Cerebellar cortex (tissue), 1 donor: ENCODE measurements at places on chromosomes 3 and 15.

- no peak for DNase-seq
These were observed 25.8 kb downstream of the ZPLD1 start for GRCh38 chr3:102460579-102460978.

DNA sequence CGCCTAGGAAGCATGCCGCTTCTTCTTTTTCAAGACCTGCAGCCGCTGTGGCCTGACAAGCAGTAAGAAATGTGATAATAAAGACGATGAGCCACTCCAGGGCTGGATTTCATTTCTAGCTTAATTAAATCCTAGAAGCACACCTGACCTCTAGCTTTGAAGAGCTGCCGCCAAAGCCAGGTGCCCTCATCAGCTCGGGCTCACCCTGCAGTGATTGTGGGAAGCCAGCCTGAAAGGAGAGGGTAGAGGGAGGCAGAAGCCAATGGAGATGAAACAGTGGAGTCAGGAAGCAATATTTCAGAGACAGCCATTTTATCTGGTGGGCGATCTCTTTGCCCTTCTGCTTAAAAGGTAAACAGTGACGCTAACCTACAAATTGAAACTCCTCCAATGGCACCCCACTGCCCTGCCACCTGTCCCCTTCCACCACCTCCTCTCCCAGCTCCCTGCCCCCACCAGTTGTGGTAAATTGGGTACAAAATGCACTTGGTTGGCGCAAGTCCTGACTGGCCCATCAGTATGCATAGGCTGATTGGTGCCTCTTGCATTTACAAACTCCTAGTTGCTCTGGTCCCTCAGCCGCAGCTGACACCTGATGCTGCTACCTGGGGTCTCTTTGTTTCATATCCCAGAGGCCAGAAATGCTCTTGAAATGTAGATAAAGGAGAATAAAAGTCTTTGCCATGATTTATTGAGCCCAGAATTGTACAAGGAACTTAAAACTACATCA, 385.3 kb downstream of the PDCD6IP start:
- DNase-seq: peak; percentile 94

- DNase-seq: no peak
These were observed 73.0 kb downstream of the SPRED1 start for GRCh38 chr15:38325648-38325990.

- DNase-seq: peak; percentile 80
These were observed 3.2 kb downstream of the PTPRG start for GRCh38 chr3:61564395-61565059.

DNA sequence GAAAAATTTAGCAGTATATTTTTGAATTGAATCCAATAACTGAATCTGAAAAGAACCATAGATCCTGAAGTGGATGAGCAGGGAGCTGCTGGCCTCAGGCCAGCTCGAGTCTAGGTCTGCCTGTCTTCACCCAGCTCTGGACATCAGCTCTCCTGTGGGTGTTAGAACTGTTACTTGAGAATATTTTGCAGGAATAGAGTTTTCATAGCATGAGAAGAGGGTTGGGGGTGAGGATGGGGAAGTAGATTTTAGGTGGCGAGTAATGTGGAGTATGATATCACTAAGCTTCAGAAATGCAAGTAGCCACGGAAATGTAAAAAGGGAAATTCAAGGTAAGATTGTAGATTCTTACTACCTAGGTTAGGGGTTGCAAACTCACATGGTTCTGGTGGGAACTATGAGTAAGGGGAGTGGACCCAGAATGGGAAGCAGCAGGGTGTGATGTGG, 6.2 kb downstream of the RAB8B start:
- DNase-seq: no peak

DNA sequence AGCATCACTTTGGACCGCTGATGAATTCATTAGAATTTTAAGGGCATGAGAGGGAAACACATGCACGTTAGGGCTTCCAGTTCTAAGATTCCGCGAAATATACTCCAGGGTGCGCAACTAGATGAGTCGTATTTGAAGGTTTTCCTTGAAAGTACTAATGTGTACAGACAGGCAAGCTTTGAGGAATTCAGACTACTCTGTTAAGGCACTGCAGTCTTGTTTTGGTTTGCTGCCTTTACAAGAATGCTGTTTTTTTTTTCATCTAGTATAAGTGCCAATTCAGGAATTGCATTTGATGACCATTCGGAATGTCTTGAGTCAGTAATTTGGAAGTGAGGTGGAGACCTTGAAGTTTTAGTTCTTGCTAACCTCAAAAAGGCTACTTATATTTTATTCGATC, 19.1 kb downstream of the TRNT1 start:
- no peak for DNase-seq

- DNase-seq: no peak
These were observed 334.8 kb downstream of the LPP start for GRCh38 chr3:188488801-188489200.

GRCh38 chr3:71389191-71389590, 194.3 kb downstream of the FOXP1 start:
- DNase-seq: no peak

GRCh38 chr3:40240921-40241320, 68.6 kb upstream of the EIF1B start:
- DNase-seq: no peak

- DNase-seq: no peak
These were observed 21.8 kb downstream of the PCOLCE2 start for GRCh38 chr3:142866841-142867631.

- DNase-seq: no peak
These were observed 144.9 kb downstream of the LIPC start for GRCh38 chr15:58576657-58577056.

GRCh38 chr15:80418892-80419537, 14.8 kb downstream of the ARNT2 start:
- DNase-seq: peak; percentile 18

DNA sequence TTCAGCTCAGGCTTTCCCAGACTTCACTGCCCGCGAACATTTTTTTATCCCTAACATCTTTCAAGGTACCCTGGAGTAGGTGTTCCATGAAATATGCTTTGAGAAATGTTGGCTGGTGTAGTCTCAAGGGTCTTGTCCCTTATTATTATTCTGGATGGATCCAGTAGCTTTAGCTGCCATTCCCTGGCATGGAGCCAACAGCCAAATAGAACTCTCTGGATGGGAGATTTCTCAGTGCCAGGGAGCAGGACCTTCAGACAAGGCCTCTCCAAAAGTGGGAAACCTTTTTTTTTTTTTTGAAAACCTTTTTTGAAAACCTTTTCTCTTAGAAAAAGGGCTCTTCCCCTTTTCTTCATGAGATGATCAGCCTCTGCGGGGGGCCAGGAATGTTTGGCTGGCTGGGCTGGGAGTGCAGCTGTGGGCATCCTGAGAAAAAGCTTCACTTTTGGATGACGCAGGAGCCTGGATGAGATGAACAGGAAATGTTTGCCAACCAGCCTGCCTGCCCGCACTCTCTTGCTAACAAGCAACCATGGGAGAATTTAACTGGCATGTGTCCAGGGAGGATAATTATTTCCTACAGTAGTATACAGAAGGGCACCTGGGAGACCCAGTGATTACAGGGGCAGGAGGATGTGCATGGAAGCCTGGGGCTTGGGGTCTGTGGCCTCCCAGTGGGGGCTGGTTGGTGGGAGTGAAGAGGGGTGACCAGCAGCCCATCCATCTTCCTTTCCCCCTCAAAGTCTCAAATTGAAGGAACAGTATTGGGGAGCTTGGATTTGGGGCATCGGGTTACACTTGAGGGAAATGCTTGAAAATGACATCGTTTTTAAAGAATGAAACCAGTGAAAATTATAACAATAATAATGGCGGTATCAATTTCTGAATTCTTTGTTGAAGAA, 109.1 kb upstream of the LRIG1 start:
- DNase-seq: no peak

GRCh38 chr3:35426366-35426958, 212.9 kb upstream of the ARPP21 start:
- DNase-seq: no peak

GRCh38 chr3:77186728-77187127, 146.8 kb downstream of the ROBO2 start:
- DNase-seq: no peak

GRCh38 chr15:99989095-99989494, 255.9 kb upstream of the LYSMD4 start:
- DNase-seq: no peak

DNA sequence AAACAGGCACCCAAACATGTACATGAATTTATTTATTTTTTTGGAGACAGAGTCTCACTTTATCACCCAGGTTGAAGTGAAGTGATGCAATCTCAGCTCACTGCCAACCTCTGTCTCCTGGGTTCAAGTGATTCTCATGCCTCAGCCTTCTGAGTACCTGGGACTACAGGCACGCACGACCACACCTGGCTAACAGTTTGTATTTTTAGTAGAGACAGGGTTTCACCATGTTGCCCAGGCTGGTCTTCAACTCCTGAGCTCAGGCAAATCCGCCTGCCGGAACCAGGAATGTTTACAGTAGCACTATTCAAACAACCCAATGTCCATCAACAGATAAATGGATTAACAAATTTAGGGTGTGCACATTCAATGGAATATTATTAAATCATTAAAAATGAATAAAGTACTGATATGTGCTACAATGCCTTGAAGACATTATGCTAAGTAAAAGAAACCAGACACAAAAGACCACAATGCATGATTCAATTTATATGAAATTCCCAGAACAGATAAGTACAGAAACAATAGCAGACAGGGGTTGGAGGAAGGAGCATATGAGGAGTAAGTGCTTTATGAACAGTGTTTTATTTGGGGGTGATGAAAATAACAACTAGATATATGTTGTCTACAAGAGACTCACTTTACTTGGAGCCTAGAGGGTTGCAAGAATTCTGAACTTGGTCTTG, 1.3 kb downstream of the LEO1 start:
- DNase-seq: no peak

- DNase-seq: no peak
These were observed 690.2 kb upstream of the DPPA4 start for GRCh38 chr3:110027446-110028080.

DNA sequence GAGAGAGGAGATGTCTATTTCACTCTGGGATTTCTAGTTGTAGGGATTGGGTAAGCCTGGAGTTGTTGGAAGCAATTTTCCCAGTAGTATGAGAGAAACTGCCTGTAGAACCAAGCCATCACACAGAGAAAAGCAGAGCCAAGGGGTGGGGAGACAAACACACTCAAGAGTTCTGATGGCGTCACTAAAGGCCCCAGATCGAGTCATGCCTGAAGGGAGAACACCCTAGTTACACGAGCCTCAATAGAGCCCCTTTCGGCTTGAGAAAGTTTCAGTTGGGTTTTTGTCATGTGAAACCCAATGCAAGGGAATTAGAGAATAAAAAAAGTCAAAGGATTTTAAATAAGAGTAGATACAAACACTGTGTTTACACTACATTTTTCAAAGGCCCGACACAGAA, 66.1 kb upstream of the PFN2 start:
- no peak for DNase-seq

GRCh38 chr15:77019521-77020331, 24.8 kb downstream of the PSTPIP1 start:
- no peak for DNase-seq

DNA sequence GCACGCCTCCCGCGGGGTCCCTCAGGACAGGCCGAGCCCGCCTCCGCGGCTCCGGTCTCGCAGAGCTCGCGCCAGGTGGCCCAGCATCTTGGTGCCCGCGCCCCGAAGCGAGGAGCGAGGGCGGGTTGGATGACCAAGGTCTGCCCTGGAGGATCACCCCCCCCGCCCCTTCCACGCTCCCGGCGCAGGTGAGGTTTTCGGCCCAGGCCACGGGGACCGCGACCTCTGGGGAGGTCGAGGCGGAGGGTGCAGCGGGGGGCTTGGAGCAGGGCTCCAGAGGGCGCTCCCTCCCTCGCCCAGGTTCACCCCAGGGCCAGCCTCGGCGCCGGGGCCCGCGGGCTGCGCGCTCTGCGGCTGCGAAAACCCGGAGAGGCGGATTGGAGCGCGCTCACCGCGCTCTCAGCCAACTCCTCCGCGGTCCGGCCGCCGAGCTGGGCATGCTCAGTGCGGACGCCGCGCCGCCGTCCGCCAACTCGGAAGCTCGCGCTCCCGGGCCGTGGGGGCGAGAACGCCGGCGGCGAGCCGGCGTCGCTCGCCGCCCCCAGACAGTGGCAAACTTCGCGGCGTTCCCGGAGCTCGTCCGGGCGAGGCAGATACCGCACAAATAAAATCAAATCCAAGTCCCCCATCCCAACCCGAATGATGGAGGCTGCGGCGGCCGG, at the start of gene MED12L:
TSS of gene MED12L (plus strand) at position 438 of the 662 bp plus-strand sequence. CDS start 1,263 bp downstream, outside the sequence.
- DNase-seq: peak; percentile 54

GRCh38 chr3:134317106-134317947, 56.9 kb downstream of the AMOTL2 start:
- no peak for DNase-seq

DNA sequence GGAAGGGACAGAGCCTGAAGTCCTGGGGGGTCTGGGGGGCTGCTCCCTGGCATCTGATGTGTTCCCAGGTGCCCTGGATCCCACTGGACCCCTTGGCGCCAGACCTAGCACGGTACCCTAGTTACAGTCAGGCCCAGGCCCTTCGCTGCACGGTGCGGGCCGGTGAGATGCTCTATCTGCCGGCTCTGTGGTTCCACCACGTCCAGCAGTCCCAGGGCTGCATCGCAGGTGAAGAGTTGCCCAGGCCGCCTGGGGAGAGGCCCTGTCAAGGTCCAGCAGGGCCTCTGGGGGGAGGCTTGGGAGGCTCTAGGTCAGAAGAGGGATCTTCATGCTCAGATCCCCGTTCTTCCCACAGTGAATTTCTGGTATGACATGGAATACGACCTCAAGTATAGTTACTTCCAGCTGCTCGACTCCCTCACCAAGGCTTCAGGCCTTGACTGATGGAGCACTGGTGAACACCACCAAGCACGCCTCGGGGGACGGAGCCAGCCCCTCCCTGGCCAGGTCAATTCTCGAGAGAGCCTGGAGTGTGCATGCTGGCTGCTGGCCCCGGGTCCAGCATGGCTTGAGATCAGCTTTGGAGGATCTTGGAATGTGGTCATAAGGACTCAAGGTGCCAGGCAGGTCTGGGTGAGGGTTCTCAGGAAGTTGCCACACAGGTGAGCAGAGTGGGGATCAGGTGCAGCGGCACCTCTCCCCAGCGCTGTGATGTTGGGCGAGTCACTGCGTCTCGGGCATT, 1.8 kb upstream of the PLA2G4B start:
- DNase-seq: no peak

GRCh38 chr3:45093176-45093575, 53.0 kb downstream of the CDCP1 start:
- no peak for DNase-seq
